Neural progenitor cell (in vitro differentiated cells): ENCODE measurements at places on chromosomes 13 and 19. TPM values are rescaled to one million over a fixed set of nuclear protein-coding genes. Genes with fewer than 3 reads are reported as not detected.

CALR3 gene
- 0.09 and 2.0 TPM in 2 replicates for total RNA-seq

DNA sequence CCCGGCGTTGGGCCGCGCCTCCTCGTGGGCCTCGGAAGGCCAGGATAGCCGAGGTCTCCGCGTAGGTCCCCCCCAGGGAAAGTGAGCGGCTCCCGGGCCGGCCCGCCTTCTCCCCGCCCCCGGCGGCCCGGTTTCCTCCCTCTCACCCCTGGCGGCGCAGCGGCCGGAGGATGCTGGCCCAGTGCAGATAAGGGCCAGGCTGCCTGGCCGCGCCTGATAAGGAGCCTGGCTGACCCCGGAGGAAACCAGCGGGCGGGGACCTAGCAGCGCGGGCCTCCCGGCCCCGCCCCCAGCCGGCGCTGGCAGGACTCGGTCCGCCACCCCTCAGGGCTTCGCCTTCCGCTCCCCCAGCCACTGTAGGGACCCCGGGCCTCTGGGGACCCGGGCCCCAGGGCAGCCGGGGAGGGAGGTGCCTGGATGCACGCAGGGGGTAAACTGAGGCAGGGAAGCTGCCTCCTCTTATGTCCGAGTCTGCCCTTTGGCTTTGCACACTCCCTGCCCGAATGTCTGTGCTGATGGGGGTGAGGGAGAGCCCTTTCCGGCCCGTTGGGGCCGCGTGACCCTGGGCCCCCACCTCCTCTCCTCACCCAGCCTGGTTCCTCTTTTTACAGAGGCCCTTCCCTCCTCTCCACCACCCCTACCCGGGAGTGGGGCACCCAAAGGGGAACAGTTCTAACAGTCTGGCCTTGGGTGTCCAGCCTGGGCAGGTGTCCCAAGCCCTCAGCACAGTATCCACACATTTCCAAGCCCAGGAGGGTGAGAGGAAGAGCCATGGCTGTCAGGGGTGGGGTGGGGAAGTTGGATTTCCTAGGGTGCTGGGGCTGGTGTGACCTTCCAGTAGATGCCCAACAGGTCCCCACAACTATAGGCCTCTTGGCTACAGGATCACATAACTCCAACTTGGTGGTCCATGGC, at the start of gene LYL1:
TSS of gene LYL1 (minus strand) at position 193 of the 915 bp plus-strand sequence. CDS start 1,687 bp downstream, outside the sequence.
- H3K4me1 ChIP-seq = peaks cover 3% of the 10 kb centered on the region
- H3K36me3 ChIP-seq = no peaks in the 10 kb centered on the region
- DNase-seq = peak; percentile 83

DNA sequence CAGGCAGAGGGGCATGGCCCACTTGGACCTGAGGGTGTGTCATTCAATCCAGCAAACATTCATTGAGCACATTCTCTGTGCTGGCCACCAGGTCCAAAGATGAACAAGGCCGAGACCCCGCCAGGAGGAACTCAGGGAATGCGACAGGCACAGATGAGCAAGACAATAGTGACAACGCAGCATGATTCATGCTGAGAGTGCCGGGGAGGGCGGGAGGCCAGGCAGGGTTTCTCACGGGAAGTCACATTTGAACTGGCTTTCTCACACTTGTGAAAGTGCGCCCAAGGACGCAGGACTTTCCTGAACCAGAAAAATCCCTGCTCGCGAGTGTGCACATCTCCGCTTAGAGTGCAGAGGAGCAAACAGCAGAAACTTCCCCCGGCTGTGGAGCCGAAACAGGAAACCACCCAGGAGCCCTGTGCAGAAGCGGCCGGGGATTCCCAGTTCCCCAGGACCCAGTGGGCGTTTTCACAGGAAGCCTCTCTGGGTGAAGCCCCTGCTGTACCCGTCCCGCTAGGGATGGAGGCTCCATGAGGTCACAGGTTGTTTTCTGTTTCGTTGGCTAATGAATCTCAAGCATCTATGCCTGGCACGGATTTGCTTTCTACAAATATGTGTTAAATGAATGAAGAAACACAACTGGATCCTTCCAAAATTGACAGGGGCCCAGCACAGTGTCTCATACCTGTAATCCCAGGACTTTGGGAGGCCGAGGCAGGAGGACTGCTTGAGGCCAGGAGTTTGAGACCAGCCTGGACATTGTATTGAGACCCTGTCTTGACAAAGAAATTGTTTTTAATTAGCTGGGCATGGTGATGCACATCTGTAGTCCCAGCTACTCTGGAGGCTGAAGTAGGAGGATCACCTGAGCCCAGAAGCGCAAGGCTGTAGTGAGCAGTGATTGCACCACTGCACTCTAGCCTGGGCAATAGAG, 68.4 kb upstream of the TM9SF2 start:
- peak; percentile 79 for DNase-seq
- H3K4me3 ChIP-seq = peak overlapping the region; percentile 5
- H3K27ac ChIP-seq = no peak overlapping the region
- peaks cover 7% of the 10 kb centered on the region for H3K4me1 ChIP-seq
- H3K36me3 ChIP-seq = no peaks in the 10 kb centered on the region
- H3K27me3 ChIP-seq = no peaks in the 10 kb centered on the region

DNA sequence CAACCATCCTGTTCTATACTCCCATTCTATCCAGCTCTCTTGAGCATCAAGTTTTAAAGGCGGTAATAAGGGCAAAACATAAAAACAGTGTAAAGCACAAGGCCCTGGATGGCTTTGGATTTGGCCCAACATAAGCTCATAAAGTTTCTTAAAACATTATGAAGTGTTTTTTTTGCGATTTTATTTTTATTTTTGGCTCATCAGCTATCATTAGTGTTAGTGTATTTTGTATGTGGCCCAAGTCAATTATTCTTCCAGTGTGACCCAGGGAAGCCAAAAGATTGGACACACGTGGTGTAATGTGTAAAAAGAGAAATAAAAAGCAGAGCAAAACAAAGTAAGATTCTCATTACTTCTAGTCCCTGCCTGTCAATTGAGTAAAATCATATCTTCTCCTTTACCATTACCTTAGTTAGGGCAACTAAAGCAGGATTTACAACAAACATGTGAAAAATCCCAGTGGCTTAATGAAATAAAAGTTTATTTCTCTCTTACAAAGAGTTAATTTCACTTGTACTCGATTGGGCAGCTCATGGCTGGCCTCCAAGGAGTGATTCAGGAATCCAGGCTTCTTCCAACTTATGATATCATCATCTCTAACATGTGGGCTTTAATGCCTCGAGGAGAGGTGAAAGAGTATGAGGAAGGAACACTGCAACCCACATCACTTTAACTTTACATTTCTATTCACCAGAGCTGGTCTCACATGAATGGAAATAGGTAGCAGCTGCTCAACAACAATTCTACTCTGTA, 725.2 kb upstream of the SLITRK1 start:
- no peaks in the 10 kb centered on the region for H3K36me3 ChIP-seq
- H3K27ac ChIP-seq = no peak overlapping the region
- H3K27me3 ChIP-seq = no peaks in the 10 kb centered on the region
- DNase-seq = no peak
- no peak overlapping the region for H3K4me3 ChIP-seq
- H3K4me1 ChIP-seq = no peaks in the 10 kb centered on the region

GRCh38 chr19:7545300-7545699, 9.8 kb downstream of the PNPLA6 start:
- no peaks in the 10 kb centered on the region for H3K36me3 ChIP-seq
- H3K4me3 ChIP-seq = no peak overlapping the region
- H3K27ac ChIP-seq = no peak overlapping the region
- no peak for DNase-seq
- H3K4me1 ChIP-seq = no peaks in the 10 kb centered on the region
- no peaks in the 10 kb centered on the region for H3K27me3 ChIP-seq

ATG4D gene
- 5.1 and 29.6 TPM in 2 replicates for total RNA-seq

CLIP3 gene
- total RNA-seq = 8.2 and 17.7 TPM in 2 replicates

OR7D2 gene
- total RNA-seq = 1.4 and 1.5 TPM in 2 replicates

IQCN gene
- total RNA-seq = 0.11 and 1.4 TPM in 2 replicates

GRCh38 chr13:111158136-111158805, 43.2 kb downstream of the ARHGEF7 start:
- H3K27ac ChIP-seq = no peak overlapping the region
- peaks cover 10% of the 10 kb centered on the region for H3K4me1 ChIP-seq
- no peak overlapping the region for H3K4me3 ChIP-seq
- no peak for DNase-seq

GRCh38 chr19:44848036-44848811, 2.1 kb downstream of the NECTIN2 start:
- DNase-seq = peak; percentile 67
- no peaks in the 10 kb centered on the region for H3K36me3 ChIP-seq

GRCh38 chr19:39031368-39032062, 834 bp downstream of the FBXO27 start:
- no peaks in the 10 kb centered on the region for H3K36me3 ChIP-seq
- H3K27me3 ChIP-seq = peaks cover 16% of the 10 kb centered on the region
- DNase-seq = peak; percentile 99
- H3K27ac ChIP-seq = no peak overlapping the region
- no peaks in the 10 kb centered on the region for H3K4me1 ChIP-seq
- H3K4me3 ChIP-seq = peak overlapping the region; percentile 74

- no peaks in the 10 kb centered on the region for H3K27me3 ChIP-seq
- H3K4me1 ChIP-seq = peaks cover 26% of the 10 kb centered on the region
- no peak overlapping the region for H3K27ac ChIP-seq
- DNase-seq = no peak
- no peak overlapping the region for H3K4me3 ChIP-seq
Observed at GRCh38 chr13:50588491-50589130, 254.9 kb downstream of the DLEU7 start.

SERTAD1 gene
- 2.4 and 5.5 TPM in 2 replicates for total RNA-seq
